Hematopoietic multipotent progenitor cell (in vitro differentiated cells): ENCODE measurements at places on chromosomes 5 and 9.
A peak's percentile ranks its signal among the peaks of the same experiment; 100 is the strongest.

GRCh38 chr9:95116002-95116807, 201.3 kb downstream of the FANCC start:
- DNase-seq: no peak

DNA sequence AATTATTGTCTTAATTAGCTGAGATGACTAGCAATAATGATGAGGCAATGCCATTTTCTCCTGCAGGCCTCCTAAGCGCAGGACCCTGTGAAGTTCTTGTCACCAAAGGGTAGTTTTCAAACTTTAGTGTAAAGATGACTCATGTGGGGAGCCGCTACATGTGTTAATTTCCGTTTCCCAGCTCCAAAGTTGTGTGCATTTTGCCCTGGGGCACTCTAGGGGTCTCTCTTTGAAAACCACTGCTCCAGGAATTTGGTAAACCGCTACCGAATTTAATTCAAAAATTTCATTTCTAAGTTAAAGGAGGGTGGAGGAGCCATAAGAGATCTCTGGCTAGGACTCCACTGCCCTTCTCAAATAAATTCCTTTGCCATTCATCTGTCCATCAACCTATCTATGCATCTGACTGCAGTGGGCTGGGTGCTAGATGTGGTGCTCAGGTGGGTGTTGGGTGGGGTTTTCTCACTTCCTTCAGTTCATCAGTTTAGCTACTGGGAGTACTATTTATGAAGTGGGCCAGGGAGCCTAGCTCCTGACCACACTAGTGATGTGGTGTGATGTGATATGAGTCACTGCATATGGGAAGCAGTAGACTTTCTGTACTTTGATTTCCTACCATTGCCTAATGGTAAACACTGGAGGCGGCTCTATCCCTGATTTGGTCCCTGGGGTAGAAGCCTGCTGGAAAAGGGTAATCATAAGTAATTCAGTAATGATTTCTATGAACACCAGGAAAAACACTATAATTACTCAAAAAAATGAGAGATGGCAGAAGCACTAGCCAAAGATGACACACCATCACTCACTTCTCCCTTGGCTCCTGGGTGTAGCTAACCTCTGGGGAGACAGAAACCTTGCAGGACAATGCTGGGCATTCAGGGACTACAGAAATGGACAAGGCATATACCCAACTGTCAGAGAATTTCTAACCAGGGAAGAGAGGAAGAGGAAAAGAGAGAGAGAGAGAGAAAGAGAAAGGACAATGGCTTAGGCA, 4.0 kb upstream of the ZSWIM6 start:
- no peak for DNase-seq

DNA sequence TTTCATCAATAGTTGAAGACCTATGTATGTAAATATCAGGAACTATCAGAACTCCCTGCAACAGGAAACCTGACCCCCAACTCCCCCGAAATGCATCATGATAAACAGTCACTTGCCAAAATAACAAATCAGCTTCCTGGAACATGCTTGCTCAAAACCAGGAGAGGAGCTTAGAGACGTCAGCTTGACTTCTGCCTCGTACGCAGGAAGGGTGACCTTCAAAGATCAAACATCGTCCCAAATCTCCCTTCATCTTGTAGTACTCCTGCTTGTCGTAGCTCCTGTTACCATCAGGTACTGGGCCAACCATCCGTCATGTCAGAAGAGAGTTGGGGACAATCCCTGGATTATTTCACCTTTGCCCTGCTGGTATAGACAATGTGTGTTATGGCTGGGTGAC, 396.1 kb downstream of the GADD45G start:
- no peak for DNase-seq

GRCh38 chr9:105639936-105640335, 22.3 kb upstream of the TAL2 start:
- DNase-seq: no peak

DNA sequence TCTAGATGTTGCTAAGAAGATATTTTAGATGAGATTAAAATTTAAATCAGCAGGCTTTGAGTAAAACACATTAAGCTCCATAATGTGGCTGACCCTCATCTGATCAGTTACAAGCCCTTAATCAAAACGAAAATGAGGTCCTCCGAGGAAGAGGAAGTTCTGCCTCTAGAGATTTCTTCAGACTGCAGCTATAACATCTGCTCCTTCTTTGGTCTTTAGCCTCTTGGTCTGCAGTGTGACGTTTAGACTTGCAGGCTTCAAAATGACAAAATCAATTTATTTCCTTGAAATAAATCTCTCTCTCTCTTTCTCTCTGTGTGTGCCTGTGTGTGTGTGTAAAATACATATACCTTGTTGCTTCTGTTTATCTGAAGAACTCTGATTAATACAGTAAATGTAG, 1429.8 kb upstream of the CDH9 start:
- DNase-seq: no peak

DNA sequence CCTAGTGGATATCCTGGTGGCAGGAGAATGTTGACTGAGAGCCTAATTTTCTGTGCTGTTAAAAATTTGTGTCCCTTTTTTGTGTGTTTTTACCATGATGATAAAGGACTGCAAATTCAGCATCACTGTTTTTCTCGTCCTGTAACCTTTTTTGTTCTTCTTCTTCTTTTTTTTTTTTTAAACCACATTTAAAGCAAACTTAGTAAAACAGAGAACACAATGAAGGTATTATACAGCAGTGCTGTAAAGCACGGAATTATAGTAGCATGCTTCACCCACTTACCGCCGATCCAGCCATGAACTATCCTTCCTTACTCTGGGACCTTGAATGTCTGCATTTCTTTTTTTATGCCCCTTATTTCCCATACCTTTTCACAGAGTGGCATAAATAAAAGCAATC, 280.0 kb downstream of the ARHGAP26 start:
- DNase-seq: no peak

- DNase-seq: no peak
These were observed 11.9 kb downstream of the GBGT1 start for GRCh38 chr9:133151601-133152525.

DNA sequence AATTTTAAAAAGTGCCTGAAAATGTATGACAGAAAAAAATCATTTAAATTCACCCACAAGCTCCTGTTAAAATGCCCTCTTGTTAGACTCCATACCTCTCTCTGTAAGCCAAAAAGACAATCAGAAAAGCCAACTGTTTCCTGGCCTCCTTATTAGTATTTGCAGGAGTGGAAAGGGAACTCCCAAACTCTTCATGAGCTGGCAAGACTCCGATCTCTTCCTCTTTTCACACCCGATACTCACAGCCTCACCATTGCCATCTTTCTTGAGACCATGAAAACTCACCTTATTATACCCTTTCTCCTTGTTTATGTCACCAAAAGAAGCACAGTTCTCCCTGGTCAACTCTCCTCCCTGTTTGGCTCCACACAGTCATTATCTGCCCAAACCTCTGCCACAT, 197.8 kb downstream of the DMAC1 start:
- peak; percentile 36 for DNase-seq

- DNase-seq: no peak
These were observed 186.2 kb downstream of the PLK2 start for GRCh38 chr5:58273711-58274110.

- no peak for DNase-seq
These were observed 141.0 kb downstream of the CARTPT start for GRCh38 chr5:71860048-71860447.

GRCh38 chr9:135516132-135516860, 4.9 kb upstream of the LCN1 start:
- peak; percentile 18 for DNase-seq

DNA sequence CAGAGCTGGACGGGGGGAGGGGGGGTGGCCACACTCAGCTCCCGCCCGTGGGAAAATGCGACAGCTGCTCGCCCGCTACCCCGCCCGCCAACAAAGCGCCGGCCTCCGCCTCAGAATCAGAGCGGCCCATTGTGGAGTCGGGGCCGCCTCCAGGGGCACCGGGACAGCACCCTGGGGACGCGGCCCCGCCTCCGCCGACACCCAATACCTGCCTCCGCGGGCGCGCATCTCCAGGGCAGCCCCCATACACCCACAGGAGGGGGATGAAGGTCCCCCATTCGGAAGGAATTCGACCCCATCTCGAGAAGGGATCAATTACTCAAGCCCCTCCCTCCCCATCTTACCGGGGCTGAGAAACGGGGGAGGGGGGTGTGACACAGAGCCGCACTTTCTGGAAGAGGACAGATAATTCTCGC, 1.3 kb downstream of the NOTCH1 start:
- no peak for DNase-seq

DNA sequence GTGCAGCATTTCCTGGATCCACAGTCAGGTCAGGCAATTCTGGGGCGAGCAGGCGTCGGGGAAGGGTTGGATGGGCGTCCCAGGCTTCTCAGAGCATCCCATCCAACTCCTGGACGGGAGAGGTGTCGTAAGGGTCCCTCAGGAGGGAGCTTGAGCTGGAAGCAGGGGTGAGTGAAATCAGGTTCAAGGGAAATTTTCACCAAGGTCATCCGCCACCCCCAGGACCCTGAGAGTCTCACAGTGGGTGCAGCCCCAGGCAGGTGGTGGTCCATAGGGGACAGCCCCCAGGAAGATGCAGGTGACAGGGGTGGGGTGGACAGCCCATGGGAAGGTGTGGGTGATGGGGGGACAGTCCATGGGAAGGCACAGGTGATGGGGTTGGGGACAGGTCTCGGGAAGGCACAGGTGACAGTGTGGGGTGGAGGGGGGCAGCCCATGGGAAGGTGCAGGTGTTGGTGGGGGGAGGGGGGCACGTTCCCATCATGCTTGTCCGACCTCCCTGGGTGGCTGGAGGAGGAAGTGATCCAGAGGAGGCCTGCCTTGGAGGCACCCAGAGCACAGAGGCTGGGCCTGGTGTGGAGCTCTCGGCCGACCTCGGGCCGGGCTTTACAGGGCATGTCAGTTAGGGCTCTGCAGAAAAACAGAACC, 48.9 kb downstream of the AHRR start:
- no peak for DNase-seq

DNA sequence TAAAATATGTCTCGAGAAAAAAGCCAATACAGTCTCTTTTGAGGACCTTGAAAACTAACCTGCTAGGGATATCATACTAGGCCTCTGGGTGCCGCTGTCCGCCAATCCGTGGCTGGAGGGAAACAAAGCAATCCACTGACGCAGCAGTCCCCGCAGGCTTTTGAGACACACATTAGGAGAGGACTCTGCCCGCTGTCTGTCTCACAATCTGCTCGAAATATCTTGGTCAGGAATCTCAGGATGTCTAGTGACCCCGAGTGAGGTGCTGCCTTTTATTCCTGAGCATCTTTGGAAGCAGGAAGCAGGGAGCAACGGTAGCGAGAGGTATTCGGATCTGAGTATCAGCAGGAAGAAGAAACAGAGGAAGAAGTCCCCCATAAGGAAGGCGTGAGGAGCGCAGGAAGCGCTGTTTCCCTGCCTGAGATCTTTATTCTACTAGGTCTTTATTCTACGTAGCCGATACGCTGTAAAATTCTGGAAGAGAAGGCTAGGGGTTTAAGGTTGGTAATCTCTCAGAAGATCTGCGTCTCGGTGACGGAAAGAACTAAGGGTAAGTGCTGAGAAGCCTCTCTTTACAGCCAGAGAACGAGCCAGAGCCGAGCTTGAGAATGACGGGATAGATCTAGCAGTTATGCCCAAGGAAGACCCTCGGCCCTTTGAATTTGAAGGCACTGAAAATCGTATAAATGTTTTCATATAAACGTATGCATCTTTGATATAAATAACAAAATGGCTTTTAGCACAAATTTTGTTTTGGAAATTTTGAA, 4.0 kb upstream of the PCDHGA1 start:
- peak; percentile 28 for DNase-seq

DNA sequence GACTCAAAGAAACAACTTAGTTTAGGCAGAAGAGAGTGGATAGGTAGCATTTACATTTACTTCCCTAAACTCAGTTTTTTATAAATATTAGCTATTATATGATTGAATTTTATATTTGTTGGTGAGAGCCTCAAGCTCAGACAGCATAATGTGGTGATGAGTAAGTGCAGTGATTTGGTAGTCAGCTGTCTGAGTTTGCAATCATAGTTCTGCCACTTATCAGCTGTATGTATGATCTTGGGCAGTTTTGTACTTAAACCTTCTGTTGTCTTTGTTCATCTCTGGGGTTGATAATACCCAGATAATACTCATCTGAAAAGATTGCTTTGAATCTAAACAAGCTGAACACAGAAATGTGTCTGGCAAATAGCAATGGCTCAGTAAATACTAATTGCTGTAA, 108.8 kb downstream of the ANXA1 start:
- DNase-seq: no peak

GRCh38 chr9:6765396-6765795, 7.6 kb downstream of the KDM4C start:
- DNase-seq: no peak

- DNase-seq: no peak
These were observed 233.6 kb downstream of the GABRB2 start for GRCh38 chr5:161312882-161313281.

DNA sequence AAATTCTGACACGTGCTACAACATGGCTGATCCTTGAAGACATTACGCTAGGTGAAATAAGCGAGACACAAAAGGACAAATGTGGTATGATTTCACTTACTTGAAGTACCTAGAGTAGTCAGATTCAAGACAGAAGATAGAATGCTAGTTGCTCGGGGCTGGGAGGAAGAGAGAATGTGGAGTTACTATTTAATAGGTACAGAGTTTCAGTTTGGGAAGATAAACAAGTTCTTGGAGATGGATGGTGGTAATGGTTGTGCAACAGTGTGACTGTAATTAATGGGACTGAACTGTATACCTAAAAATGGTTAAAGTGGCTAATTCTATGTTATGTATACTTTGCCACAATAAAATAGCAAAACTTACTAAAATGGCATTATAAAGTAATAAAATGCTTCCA, 34.4 kb downstream of the PAM start:
- DNase-seq: no peak

- DNase-seq: no peak
These were observed 283.8 kb upstream of the DMRT1 start for GRCh38 chr9:557601-558201.

- no peak for DNase-seq
These were observed 1.5 kb upstream of the TESK1 start for GRCh38 chr9:35603506-35603985.

DNA sequence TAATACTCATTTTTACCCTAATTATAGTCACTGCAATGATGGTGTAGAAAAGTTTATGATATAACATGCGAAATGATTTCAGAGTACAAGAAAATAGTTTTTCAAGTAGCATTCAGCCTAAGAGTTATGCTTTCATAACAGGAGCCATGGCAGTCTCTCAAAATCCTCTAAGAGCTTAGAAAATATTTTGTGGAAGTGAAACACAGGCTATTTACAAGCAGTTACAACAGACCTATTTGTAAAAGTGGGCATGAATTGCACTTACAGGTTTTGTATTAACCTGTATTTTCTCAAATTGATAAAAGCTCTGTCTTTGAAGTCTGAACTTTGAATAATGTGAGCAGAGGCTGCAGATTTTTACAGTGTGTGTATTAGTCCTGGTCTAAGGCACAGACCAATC, 523.3 kb downstream of the LRRC70 start:
- DNase-seq: no peak

GRCh38 chr9:136644593-136645351, 17.9 kb upstream of the EGFL7 start:
- peak; percentile 73 for DNase-seq

DNA sequence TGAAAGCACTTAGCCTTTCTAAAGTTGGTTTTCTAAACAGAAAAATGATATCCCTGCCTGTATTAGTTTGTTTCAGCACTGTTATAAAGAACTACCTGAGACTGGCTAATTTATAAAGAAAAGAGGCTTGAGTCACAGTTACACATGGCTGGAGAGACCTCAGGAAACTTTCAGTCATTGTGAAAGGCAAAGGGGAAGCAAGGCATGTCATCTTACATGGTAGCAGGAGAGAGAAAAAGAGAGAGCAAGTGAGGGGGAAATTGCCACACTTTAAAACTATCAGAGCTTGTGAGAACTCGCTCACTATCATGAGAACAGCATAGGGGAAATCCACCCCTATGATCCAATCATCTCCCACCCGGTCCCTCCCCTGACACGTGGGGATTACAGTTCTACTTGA, 64.9 kb downstream of the FAM170A start:
- no peak for DNase-seq

- no peak for DNase-seq
These were observed 31.3 kb downstream of the USP20 start for GRCh38 chr9:129866394-129867135.
